ENCODE measurements at places on chromosomes 3 and 15.
A peak's percentile ranks its signal among the peaks of the same experiment; 100 is the strongest.

DNA sequence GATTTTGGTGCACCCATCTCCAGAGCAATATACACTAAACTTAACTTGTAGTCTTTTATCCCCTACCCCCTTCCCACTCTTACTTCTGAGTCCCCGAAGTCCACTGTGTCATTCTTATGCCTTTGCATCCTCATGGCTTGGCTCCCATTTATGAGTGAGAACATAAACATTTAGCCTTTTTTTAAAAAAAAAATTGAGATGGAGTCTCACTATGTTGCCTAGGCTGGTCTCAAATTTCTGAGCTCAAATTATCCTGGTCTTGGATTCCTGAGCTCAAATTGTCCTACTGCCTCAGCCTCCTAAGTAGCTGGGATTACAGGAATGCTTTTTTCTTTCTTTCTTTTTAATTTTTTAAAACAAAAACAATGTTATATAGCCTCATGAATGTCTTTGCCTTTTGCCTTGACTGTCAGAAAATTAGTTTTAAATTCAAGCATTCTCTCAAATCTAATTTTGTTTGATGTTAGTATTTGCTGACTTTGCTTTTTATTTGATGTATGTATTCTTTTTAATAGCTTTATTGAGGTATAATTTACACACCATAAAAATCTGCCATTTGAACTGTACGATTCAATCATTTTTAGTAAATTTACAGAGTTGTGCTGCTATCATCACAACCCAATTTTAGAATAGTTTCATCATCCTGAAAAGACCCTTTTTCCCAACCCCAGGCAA is 46.9 kb downstream of the NFKBIZ start:
- DNase-seq, result no peak

- DNase-seq, result no peak
These were observed 14.4 kb downstream of the GOLGB1 start for GRCh38 chr3:121735047-121735696.

- DNase-seq, result peak; percentile 34
These were observed 53.7 kb downstream of the CCDC54 start for GRCh38 chr3:107430996-107431245.

- no peak for DNase-seq
These were observed 532 bp upstream of the RTP1 start for GRCh38 chr3:187196573-187197334.

GRCh38 chr3:54649551-54649950 is 278.3 kb downstream of the LRTM1 start:
- no peak for DNase-seq

DNA sequence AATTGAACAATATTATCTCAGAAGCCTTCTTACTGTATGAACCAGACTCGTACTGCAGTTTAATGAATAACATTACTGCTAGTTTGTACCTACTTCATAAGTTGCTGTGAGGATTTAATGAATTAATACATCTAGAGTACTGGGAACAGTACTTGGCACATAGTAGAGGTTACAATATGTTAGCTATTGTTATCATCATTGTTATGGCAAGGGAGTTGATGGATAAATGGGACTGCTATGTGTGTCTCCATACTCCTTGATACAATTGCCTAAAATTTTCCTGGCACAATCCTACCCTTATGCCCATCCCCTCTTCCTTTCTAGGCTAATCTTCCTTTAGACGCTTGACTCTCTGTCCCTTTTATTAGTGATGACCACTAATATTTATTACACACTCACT is 473.6 kb downstream of the MCTP2 start:
- DNase-seq, result no peak

- DNase-seq, result no peak
These were observed 96.0 kb downstream of the IQSEC1 start for GRCh38 chr3:12977117-12977808.

DNA sequence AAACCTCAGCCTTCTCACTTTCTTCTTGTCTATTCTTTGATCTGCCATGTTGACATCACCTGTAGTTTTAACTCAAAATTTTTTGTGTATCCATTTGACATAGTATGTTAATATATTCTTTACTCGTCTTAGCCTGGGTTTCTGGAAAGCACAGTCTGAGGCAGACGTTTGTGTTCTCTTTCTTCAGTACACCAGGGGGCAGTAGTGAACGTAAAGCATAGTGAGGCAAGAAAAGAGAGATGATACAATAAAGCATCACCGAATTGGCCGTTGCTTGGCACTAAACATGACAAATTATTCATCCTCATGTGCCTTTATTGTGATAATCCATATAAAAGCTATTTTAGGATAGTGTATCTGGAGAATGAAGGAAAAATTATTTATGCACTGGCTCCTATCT is 141.0 kb upstream of the MYRIP start:
- DNase-seq, result peak; percentile 58
